Kidney (tissue), 22 donors: ENCODE measurements at places on chromosomes 1 and 21. TPM values are rescaled to one million over a fixed set of nuclear protein-coding genes. Genes with fewer than 3 reads are reported as not detected.

Gene RFX5
- 17.9 TPM for polyA plus RNA-seq

Gene AHCYL1
- 103 TPM for polyA plus RNA-seq

Gene GJC2
- polyA plus RNA-seq: 0.73 TPM

Gene CZIB
- 76.5 TPM for polyA plus RNA-seq

Gene CLCA1
- polyA plus RNA-seq: not detected

Gene SMPDL3B
- polyA plus RNA-seq: 5.9 TPM

Gene ADARB1
- polyA plus RNA-seq: 6.7 TPM

Gene MEX3A
- polyA plus RNA-seq: 1.0 TPM
